ENCODE measurements at places on chromosomes 11 and 22. TPM values are rescaled to one million over a fixed set of nuclear protein-coding genes. Genes with fewer than 3 reads are reported as not detected.
A peak's percentile ranks its signal among the peaks of the same experiment; 100 is the strongest.

GRCh38 chr11:414318-414857, 411 bp downstream of the SIGIRR start:
- no peak for DNase-seq

- peak; percentile 65 for DNase-seq
Measured at GRCh38 chr22:36155702-36156101, 4.9 kb downstream of the APOL3 start.

DNA sequence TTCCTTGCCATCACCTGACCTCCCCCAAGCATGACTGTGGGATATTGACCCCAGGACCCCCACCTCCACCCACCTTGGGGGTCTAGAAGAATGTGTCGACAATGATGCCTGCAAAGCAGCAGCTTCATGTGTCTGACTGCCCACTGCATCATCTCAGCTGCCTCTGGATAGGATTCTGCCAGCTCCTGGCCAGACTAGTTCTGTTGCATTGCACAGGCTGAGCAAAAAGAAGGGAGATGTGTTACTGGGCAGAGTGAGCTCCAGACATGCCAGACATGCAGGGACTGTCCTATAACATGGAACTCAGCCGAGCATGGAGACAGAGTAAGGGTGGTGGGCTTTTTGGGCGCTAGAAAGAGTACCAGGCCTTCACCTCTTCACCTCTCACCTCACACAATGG, 36.7 kb downstream of the FBXO7 start:
- no peak for DNase-seq

DNA sequence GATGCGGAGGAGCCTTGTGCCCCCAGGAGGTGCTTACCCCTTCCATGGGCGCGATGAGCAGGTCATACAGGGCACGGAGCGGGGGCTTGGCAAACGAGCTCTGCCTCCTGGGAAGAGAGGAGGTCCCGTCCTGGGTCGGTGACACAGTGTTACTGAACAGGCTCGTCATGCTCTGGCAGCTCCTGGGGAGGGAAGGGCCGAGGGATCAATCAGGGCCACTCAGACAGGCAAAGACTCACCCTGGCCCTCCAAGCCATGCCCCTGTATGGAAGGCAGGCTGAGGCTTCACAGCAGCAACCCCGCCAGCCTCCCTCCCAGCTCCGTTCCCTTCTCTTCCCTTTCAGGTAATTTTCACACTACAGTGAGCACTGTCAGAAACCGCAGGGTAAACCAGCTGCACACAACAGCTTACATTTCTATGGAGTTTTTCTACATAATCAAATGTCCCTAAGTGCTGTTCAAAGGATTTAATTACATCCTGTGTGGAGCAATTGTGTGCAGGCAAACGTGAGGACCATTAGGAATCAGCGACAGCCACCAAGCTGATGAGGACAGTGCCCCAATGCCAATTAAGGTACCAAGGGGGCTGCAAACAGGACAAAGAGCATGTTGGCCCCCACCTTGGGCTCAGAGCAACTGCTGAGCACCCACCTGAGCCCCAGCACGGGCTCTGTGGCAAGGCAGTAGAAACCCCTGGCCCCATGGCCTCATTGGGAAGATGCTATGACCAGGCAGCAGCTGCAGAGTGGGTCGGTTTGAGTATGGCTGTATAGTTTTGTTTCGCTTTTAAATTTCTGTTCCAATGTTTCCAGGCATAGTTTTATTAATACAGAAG, 95.4 kb upstream of the PITPNB start:
- no peak for DNase-seq

DNA sequence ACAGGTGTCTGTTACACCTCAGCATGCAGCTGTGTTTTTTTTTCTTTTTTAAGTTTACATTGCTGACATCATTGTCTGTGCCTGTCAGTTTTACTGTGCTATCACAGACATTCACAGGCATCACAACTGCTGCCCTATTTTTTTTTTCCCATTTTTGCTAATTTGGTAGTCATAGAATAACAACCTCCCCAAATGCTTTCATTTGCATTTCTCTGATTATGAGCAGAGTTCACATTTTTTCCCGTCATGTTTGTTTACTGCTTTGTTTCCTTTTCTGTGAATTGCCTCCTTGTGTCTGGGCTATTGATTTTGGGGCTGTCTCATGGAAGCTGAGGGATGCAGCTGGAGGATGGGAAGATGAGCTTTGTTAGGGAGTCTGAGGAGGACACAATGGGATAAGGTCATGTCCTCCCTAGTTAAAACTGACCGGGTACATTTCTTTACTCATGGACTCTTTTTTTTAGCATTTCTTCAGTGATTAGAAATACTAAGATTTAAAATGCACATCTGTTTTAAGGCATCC, 155.1 kb downstream of the LDLRAD3 start:
- no peak for DNase-seq

DNA sequence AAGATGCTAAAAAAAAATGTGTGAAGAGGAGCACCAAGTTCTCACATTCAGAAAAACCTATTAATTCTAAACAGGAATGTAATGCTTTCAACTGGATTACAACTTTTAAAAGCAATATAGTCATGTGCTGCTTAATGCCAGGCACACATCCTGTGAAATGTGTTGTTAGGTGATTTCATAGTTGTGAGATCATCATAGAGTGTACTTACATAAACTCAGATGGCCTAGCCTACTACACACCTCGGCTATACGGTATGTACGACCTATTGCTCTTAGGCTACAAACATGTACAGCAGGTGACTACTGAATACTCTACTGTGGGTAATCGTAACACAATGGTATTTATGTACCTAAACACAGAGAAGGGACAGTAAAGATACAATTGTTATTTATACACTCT, 142.3 kb downstream of the RBFOX2 start:
- DNase-seq, result no peak

DNA sequence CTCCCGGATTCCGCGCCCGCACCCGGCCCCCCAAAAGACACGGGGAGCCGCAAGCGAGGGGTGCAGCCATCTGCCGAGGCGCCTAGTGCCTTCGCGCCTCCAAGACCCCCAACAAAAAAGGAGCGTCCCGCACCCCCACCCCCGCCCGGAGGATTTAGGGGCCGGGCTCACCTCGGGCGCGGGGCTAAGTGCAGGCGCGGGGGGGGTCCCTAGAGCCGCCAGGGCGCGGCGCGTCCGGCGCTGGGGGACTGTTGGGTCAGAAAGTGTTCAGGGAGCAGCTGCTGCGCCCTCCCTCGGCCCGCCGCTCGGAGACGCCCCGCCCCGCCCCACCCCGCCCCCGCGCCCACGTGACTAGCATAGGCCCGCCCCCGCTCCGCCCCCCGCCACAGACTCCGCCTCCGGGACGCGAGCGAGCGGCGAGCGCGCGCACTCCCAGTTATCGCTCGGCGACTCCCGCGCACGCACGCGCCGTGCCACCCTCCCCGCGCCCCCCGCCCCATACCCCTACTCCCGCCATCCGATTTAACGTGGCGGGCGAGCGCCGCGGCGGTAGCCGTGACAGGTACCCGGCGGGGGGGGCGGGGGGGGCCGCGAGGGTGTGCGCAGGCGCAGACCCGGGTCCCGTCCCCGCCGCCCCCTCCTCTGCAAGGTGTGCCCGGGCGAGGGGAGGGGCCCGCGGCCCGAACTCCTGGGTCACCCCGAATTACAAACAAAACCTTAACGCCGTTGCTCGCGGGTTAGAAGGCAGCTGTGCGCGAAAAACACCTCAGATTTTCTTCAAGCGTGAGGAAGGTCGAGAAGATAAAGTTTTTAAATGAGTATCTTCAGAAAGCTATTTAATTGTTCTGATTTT, 56.2 kb downstream of the KCNJ4 start:
- DNase-seq, result peak; percentile 91

GRCh38 chr22:19178065-19178656, 375 bp downstream of the SLC25A1 start:
- DNase-seq, result no peak

DNA sequence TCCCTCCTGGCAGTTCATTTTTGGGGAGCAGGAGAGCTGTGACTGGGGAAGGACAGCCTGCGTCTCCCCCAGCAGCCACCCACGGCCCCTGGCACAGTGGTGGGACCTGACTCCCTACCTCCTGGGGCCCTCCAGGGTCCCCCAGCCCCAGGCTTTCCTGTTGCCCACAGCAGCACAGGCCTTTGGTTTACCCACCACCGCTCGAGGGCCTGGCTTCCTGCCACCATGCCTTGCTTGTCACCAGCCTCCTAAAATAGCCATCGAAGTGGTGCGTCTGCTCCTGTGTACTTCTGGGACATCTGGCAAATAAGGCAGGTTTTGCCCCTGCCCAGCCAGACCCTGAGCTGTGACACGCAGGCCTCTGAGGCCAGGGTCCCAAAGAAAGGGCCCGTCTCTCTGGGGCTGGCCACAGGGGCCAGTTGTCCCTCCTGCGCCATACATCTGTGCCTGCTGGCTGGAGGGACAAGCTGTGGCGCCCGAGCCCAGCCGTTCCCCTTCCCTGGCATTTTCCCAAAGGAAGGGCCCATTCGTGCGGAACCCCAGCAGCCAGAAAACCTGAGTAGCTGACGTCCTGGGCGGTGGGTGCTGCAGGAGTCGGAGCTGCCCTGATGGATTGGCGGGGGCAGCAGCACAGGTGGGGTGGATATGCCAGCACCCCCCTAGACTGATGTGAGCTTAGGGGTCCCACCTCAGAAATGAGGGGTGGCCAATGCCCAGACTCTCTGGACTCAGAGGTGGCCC, 14.6 kb downstream of the PHLDA2 start:
- no peak for DNase-seq

DNA sequence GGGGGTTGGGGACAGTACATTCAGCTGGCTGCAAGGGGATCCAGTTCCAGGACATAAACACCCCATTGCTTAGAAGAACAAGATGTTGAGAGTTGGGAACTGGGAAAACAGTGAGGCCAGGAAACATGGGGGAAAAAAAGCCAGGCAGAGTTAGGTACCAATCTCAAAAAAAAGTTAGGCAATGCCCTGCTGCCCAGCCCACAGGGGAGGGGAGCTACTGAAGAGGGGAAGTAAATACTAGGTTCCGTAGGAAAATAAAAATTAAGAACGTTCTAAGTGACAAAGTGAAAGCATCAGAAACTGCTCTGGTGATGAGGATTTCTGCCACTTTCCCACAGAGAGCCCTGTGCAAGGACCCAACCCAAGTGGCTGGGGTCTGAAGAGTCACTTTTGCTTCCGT, 12.0 kb downstream of the SPTBN2 start:
- DNase-seq, result no peak

DNA sequence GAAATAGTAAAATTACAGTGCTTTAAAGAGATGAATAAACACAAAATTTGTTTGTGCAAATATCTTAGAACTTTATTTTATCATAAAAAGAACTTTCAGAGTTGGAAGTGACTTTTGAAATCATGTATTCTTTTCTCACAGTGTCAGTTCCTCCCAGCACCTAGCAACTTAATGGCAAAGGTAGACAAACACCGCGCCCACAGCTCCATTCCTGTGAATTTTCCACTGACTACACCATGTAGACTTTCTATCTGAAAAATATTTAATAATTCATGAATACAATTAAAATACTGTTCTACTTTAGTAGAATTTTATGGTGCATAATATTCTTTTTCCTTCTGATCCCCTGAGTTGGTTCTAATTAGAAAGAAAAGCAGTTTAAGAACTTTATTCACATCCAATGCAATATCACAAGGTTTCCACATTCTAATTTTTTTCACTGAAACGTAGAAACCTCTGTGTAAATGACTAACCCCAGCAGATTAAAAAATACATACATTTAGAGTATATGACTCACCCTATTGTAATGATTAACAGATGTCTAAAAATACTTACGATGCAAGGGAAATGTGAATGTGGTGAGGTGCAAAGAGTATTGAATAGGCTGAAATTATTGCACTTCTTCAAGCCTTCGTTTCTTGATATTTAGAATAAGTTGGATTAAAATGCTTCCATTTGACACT, 218.2 kb upstream of the CCDC179 start:
- DNase-seq, result no peak

GRCh38 chr11:3849297-3849874, 6.1 kb upstream of the STIM1 start:
- DNase-seq, result no peak

DNA sequence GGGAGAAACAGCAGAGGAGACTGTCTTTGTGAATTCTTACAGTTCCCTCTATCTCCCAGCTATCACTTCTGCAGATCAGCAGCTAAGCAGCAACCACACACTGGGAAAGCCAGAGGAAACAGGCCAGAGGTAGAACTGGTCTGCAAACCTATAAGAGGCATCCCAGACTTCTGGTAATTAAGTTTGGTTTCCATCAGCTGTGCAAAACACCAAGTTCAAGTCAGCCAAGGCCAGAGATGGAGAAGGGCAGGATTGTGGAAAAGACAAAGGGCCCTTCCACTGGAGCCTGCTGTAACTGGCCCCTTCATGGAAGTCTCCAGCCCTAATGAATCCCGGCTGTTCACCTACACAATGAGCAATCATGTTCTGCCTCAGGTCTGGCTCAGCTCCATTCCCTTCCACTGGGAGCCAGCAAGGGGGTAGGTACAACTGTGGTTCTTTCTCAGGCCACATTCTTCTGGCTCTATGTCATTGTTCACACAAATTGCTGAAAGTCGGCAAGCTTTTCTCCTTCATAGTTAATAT, 4.6 kb upstream of the PAMR1 start:
- no peak for DNase-seq

DNA sequence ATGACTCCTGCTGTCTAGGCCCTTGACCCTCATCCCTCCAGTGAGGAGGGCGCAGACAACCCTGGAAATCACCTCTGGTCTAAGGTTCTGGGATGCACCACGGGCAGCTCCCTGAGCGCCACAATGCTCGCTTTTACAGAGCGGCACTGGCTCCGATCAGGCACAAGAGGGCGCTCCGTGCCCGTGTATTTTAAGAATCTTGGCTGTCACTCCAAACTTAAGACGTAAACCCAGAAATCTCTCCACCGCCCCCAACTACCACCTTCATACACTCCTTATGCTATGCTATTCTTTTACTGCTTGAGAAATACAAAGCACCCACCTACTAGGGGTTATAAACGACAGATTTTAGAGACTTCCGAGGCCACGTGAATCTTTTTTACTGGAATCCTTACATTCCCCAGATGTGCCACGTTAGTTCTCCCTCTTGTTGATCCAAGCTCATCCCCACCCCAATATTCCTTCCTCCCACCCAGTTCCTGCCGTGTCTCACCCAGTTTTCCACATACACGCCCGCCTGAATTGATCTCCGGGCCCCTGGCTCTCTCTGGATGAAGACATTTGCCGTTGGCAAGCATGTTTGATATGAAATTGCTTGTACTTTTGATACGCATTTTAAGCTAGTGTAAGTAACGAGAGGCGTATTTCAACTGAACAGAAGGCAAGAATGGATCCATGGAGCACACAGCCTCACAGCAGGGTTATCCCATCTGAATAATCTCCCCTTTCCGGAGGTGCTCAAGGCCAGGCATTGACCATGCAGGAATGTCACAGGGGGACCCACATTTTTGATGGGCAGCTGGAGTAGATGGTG, 453.5 kb downstream of the OPCML start:
- DNase-seq, result no peak

The C11orf91 gene
- not detected for polyA plus RNA-seq

The SGSM1 gene
- polyA plus RNA-seq, result 0.91 TPM

The PHF21B gene
- polyA plus RNA-seq, result 2.4 TPM

The APOA5 gene
- not detected for polyA plus RNA-seq

The SYT13 gene
- 0.43 TPM for polyA plus RNA-seq

The CST6 gene
- polyA plus RNA-seq, result 0.30 TPM

Data from ovary (tissue), 10 donors.